Stimulated activated CD8-positive, alpha-beta memory T cell treated with anti-CD3 and anti-CD28 coated beads, Interleukin-15, amount 100 ng/mL, for 4 hours (primary cell): ENCODE measurements at places on chromosomes 3 and 15.
A peak's percentile ranks its signal among the peaks of the same experiment; 100 is the strongest.

DNA sequence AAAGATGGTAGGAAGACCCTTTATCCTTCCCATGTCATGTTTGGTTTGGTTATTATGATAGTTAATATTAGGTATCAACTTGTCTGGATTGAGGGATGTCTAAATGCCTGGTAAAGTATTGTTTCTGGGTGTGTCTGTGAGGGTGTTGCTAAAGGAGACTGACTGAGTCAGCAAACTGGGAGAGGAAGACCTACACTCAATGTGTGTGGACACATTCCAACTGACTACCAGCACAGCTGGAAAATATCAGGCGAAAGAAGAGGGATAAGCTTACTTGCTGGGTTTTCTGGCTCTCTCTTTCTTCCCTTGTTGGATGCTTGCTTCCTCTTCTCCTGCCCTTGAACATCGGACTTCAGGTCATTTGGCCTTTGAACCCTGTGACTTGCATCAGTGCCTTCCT, 1227.6 kb upstream of the EPHA6 start:
- no peak for DNase-seq

- DNase-seq = no peak
These were observed 8.7 kb downstream of the RAB7A start for GRCh38 chr3:128734523-128735189.

GRCh38 chr3:39960515-39961191, 151.2 kb downstream of the MYRIP start:
- DNase-seq = no peak

GRCh38 chr15:65101891-65102708, 12.9 kb downstream of the UBAP1L start:
- DNase-seq = no peak

GRCh38 chr15:96254173-96254572, 76.3 kb upstream of the NR2F2 start:
- no peak for DNase-seq

DNA sequence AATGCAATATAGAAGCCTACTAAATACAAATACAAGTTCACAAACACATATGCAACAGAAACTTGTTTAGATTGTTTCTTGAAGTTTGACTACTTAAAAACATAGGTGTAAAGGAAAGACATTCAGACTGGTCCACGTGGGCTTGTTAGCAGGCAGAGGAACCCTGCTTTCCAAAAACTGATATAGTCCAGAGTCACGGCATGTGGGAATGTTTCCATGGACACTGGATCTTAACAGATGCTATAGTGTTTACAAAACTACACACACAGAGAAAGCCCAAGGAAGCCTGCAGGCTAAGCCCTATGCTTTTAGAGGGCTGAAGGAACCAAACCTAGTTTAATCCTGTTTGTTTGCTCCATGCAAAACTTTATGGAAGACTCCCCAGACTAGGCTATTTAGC, 45.2 kb upstream of the LRRC58 start:
- no peak for DNase-seq

DNA sequence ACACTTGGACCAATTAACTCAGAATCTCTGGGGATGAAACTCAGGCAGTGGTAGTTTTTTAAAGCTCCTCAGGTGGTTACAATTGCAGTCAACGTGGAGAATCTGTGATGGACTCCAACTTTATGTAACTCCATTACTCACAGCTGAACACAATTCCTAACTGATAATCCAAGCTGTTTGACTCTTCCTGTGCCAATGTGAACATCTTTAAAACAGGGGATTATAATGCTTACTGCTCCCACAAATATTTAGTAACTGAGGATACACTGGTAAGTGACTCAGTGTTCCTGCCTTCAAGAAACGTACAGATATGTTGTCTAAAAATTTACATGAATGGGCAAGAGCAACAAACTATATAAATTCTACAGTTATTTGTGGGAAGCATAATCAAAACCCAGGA, 85.6 kb downstream of the OSBPL10 start:
- no peak for DNase-seq

DNA sequence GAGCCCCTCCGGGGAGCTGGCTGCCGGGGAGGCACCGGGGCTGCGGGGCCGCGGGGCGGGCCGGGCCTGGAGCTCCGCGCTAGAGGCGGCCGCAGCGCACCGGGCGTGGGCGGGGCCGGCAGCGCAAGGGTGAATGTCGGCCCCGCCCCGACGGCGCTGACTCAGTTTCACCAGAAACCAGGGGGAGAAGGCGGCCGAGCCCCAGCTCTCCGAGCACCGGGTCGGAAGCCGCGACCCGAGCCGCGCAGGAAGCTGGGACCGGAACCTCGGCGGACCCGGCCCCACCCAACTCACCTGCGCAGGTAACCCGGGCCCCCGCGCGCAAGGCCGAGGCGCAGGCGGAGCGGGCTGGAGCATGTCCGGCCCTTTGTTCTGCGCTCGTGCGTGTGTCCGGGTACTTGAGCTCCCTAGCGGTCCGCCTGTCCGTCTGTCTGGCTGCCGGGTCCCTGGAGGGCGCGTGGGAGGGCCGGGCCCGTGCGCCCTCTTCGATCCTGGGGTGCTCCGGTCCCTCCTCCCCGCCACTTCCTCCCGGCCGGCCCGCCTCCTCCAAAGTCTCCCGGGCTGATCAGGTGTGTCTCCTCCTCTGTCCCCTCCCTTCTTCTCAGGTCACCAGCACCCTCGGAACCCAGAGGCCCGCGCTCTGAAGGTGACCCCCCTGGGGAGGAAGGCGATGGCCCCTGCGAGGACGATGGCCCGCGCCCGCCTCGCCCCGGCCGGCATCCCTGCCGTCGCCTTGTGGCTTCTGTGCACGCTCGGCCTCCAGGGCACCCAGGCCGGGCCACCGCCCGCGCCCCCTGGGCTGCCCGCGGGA, at the start of gene SPINT1:
TSS of gene SPINT1 (plus strand) at position 164 of the 811 bp plus-strand sequence. CDS start at position 671, 507 bp downstream.
- peak; percentile 57 for DNase-seq

DNA sequence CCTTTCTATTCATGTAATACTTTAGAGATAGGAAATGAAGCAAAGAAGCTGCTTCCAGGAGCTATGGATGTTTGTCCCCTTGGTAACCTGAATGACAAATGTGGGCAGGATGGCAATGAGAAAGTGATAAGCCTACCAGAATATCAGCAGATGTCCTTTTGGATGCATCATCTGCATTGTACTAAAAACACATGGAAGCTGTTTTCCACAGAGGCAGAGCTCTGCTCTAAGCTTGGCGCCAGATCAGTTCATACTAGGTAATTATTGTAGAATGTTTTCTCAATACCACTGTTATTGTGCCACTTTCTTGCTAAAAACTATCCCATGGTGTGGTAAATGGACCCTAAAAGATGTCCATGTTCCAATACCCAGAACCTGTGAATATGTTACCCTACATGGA, 100.2 kb downstream of the DTWD1 start:
- DNase-seq = no peak

GRCh38 chr15:37885651-37886050, 48.8 kb upstream of the TMCO5A start:
- DNase-seq = no peak

DNA sequence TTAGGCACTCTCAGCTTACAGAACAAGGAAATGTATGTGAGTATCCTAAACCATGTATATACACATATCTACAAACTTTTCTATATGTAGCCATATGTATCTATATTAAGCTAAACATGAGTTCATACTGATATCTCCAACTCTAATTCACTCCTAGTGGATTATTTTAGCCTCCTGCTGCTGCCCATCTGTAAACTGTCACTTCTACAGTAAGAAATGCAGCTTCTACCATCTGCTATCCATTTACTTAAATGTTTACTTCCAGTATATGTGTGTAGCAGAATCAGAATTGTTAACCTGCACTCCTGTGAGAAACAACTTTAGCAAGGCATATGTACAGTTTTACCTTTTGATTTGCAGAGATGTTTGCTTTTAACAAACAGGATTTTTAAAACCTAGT, 478.5 kb upstream of the CBLB start:
- no peak for DNase-seq

DNA sequence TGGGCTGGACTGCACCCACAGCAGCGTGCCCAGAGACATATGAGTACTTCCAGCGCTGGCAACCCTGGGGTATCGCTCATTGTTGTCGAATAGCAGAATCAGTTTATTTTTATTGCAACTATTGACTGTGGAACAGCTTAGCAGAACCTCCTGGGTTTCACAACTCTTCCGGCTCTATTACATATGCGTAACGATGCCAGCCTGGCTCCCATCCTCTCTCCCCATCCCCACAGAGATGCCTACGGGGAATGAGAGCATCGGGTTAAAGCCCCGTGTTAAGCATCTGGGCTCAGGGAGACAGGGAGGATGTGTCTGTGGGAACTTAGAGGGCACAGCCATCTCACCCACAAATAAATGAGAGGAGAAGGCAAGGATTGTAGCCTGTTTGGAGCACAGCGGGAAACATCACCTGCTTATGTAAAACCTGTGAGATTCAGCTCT, 76.6 kb upstream of the DLG1 start:
- no peak for DNase-seq

DNA sequence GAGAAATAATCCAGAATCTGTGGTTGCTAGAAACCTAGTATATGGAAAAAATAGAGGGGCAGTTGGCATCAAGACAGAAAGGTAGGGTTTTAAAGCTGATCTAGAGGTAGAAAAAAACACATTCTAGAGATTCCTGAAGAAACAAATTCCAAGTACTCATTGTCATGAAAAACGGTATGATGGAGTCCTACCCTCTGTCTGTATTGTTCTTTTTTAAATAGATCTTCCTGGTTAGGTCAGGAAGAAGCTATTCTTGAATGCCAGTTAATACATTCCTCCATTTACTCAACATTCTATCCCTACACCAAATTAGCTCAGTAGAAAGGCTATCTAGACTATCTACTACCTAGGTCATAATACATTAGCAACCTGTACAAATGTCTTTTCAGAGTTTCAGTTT, 364.7 kb downstream of the FHIT start:
- DNase-seq = no peak

- DNase-seq = no peak
These were observed 149.0 kb downstream of the APBA2 start for GRCh38 chr15:29034593-29035335.

- no peak for DNase-seq
These were observed 2.1 kb downstream of the SCN5A start for GRCh38 chr3:38647217-38647970.

DNA sequence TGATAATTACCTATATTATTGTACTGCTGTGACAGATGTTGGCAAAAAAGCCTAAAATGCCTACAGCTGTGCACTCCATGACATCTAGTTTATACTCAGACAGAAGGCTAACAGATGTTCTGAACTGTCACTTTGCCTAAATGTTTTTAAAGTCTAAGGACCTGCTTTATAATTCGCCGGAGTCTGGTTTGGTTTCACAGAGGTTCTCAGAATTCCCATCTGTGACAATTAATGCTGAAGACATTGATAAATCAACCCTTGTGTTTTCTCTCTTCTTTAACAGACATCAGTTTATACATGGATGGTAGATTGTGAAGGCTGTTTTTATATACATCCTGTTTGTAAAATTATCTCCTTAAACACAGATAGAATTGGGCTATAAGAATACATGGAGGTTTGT, 19.8 kb upstream of the SOX2 start:
- no peak for DNase-seq

DNA sequence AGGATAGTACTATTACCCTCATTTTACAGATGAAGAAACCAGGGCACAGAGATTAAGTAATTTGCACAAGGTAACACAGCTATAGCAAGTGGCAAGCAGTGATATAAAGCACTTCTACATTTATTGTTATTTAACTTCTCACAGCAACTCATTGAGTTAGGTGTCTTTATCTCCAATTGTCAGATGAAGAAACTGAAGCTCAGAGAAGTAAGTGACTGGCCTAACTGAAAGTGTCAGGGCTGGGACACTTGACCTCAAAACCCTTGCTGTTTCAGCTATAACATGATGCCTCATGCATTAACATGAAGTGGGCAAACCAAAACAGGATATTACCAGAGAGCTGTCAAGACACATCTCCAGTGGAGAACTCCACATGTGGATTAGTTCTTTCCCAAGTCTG, 65.8 kb upstream of the LEKR1 start:
- DNase-seq = no peak

- DNase-seq = no peak
These were observed 26.6 kb upstream of the ACAN start for GRCh38 chr15:88776646-88777045.

DNA sequence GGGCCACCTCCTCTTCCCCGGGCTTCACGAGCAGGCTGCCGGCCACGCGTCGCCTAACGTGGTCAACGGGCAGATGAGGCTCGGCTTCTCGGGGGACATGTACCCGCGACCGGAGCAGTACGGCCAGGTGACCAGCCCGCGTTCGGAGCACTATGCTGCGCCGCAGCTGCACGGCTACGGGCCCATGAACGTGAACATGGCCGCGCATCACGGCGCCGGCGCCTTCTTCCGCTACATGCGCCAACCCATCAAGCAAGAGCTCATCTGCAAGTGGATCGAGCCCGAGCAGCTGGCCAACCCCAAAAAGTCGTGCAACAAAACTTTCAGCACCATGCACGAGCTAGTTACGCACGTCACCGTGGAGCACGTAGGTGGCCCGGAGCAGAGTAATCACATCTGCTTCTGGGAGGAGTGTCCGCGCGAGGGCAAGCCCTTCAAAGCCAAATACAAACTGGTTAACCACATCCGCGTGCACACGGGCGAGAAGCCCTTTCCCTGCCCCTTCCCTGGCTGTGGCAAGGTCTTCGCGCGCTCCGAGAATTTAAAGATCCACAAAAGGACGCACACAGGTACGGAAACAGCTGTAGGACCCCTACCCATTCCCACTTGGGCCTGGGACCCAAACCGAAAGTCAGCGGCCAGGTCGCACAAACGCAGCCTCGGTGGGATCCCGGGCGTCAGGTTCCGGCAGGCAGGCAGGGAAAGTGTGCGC, 1.5 kb downstream of the ZIC1 start:
- DNase-seq = no peak
